Neuronal stem cell (in vitro differentiated cells): ENCODE measurements at places on chromosomes 11 and 22.

DNA sequence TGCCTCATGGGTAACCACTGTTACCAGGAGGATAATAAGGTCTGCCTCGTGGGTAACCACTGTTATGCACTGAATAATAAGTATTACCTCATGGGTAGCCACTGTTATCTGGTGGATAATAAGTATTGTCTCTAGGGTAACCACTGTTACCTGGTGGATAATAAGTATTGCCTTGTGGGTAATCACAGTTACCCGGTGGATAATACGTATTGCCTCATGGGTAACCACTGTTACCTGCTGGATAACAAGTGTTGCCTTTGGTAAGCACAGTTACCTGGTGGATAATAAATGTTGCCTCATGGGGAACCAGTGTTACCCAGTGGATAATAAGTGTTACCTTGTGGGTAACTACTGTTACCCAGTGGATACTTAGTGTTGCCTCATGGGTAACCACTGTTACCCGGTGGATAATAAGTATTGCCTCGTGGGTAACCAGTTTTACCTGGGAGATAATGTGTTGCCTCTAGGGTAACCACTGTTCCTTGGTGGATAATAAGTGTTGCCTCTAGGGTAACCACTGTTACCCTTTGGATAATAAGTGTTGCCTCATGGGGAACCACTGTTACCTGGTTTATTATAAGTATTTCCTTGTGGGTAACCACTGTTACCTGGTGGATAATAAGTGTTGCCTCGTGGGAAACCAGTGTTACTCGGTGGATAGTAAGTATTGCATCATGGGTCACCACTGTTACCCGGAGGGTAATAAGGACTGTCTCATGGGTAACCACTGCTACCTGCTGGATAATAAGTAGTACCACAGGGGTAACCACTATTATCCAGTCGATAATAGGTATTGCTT, 10.6 kb upstream of the NXPE4 start:
- no peak for DNase-seq

- no peak for DNase-seq
Observed at GRCh38 chr22:24146194-24146616, 35.1 kb upstream of the SUSD2 start.

DNA sequence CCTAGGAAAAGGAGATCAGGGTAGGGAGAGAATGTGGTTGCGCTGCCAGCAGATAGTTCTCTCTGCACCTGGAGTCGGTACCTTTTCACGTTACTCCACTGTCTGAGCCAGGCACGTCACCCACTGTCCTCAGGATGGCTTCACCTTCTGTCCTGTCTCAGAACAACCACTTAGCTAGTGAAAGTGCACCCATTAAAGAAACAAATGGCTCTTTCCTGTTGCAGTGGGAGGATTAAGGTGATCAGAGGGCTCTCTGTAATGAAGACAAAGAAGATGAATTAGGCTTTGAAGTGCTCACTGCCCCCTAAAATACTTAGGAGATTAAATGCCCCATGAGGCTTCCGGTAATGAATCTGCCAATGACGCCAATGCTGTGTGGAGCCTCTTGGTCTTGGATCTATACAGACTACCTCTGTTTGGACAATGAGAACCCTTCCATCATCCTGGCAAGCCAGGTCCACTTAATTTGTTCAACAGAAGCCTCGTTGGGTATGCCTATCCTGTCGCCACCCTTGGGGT, 113.7 kb downstream of the INSC start:
- DNase-seq, result no peak

- DNase-seq, result no peak
Observed at GRCh38 chr11:119340335-119341221, at the start of gene C1QTNF5. C1QTNF5 (minus strand) TSS chr11:119340883; CDS start chr11:119340397, 486 bp downstream.

DNA sequence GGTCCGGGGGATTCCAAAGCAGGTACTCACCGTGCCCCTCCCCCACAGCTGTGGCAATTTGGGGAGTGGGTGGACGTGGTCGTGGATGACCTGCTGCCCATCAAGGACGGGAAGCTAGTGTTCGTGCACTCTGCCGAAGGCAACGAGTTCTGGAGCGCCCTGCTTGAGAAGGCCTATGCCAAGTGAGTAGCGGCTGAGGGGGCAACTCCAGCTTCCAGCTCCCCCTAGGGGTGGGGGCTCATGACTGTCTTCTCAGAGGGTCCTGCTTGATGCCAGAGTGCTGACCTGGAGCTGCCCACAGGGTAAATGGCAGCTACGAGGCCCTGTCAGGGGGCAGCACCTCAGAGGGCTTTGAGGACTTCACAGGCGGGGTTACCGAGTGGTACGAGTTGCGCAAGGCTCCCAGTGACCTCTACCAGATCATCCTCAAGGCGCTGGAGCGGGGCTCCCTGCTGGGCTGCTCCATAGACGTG, 4.2 kb downstream of the CAPN1 start:
- no peak for DNase-seq

- DNase-seq, result no peak
Observed at GRCh38 chr22:31088233-31088986, 7.3 kb downstream of the SMTN start.

DNA sequence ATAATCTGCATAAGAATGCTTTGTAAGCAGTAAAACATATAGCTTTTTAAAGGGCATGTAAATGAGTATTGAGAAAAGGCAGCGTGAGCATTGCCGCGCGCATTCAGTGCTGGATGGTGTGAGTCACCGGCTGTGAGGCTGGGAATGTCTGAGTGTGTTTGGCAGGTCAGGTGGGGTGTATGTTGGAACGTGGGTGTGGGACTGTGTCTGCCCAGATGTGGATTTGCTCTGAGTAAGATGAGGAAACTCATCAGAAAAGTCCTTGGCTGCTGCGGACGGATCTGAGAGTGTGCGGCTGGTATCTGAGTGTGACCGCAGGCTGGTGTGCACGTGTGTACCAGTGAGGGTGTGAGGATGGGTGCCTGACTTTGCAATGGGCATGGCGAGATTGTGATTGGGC, 66.2 kb upstream of the NECTIN1 start:
- no peak for DNase-seq

DNA sequence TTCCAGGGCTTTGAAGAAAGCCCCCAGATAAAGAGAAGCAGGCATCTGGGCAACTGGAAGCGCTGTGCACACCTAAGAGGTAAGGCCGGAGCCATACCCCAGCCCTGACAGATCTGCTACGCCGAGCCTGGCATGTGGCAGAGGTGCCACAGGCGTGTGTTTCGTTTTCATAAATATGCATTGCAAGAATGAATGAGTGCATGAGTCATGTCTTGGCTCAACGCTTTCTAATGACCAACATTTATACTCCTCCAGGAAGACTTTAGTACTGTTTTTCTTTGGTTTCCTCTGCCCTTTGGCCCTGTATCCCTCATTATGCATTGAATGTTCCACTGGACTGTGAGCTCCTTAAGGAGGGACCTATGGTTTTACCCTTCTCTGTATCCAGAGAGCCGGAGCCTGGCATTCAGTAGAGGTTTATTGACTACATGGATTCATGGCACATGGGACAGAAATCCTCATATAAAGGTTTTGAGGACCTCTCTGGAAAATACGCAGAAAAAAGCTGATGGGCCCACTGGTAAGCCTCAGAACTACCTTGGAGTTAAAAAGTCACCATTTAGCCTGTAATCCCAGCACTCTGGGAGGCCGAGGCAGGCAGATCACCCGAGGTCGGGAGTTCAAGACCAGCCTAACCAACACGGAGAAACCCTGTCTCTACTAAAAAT, 38.9 kb upstream of the CSNK2A3 start:
- DNase-seq, result no peak

GRCh38 chr11:115920841-115921480, 416.7 kb upstream of the CADM1 start:
- DNase-seq, result no peak
